ENCODE measurements at places on chromosomes 1 and 21. TPM values are rescaled to one million over a fixed set of nuclear protein-coding genes. Genes with fewer than 3 reads are reported as not detected.

The RIMS3 gene
- total RNA-seq: 10.0 TPM

GRCh38 chr1:118210051-118210722 lies 25.2 kb upstream of the SPAG17 start:
- no peak for DNase-seq

DNA sequence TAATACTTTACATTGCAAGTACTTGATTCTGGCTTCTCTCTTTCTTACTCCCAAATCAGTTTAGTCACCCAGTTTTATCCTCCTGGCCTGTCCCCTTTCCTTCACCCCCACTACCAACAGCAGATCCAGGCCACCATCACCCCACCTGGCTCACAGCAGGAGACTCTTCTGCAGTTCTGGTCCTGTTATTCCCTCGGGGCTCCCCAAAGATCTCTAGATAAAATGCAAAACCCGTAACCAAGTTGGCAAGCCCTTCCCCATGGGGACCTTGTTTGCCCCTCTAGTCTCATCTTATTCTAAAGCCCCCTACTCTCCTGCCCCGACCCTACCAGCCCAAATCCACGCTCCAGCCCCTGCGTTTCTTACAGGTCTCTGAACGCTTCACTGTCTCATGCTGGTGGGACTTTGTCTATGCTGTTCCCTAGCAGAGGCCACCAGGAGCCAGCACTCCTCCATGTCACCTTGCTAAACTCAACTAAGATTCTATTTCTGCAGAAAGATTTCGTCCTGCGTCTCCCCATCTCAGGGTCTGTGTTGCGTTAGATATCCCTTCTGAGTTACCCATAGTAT lies 4.0 kb downstream of the ABCG1 start:
- no peak for DNase-seq

DNA sequence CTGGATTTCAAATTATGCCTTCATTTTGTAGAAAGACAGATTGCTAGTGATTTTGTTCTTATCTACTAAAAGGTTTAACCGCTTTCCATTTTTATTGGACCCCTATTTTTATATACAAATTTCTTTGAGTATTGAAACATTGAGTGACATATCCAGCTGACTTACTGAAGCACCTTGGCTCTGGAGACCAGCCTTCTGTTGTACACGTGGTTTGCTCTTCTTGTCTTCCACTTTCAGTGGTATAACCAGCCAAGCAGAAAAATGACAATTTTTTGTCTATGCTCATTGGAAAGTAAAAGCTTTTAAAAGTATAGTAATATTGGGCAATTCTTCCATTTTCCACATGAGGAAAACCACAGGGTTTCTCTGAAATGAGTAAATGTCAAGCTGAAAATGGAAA lies 4.4 kb downstream of the F13B start:
- no peak for DNase-seq

The LCE5A gene
- total RNA-seq: not detected

The FCRL5 gene
- 0.02 TPM for total RNA-seq
